ENCODE measurements at places on chromosomes 6 and 20.

DNA sequence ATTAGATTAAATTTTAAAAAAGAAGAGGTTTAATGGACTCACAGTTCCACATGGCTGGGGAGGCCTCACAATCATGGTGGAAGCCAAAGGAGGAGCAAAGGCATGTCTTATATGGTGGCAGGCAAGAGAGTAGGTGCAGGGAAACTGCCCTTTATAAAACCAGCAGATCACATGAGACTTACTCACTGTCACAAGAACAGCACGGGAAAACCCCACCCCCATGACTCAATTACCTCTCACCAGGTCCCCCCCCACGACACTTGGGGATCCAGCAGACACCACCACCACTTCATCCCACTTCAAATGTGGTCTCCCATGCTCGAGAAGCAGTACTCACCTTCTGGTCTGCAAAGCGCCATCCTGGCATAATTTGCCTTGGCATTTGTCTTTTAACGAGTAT, 24.6 kb downstream of the MTFR2 start:
- DNase-seq = peak; percentile 12

GRCh38 chr20:17615645-17616479, 46.0 kb downstream of the DSTN start:
- DNase-seq = no peak

DNA sequence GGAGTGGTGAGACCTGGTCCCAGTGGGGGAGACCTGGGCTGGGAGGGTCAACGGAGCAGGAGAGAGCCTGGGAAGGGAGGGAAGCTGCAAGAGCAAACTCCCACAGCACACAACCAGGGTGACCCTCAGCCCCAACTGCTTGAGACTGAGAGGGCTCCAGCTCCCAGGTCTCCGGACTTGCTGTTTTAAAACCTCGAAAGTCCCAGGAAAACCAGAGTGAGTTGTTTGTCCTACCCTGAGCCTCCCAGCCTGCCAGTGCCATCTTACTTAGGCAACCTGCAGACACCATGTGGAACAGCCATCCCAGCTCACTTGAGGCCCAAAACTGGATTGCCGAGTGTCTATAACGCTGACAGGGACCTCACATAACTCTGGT, 4.8 kb upstream of the NTSR1 start:
- no peak for DNase-seq

DNA sequence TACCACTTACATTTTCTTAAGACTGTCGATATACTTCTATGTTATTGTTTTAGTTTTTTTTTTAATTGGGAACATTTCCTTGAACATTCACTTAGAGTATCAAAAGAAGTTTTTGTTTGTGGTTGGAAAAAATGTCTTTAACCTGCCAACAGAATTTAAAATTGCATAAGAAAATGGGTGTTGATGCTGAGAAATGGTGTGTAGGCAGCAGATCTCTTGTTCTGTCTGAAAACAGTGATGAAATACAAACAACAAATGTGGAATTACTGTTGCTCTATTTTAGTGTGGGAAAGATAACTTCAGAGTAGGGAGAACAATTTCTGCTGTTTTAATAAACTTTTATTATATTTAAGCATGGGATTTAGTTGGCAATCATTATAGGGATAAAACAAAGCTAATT, 293.5 kb downstream of the CDKAL1 start:
- DNase-seq = peak; percentile 67

- peak; percentile 49 for DNase-seq
Observed at GRCh38 chr6:131966443-131966842, 15.3 kb upstream of the CCN2 start.

- DNase-seq = peak; percentile 77
Observed at GRCh38 chr6:30763618-30764489, 19.5 kb upstream of the IER3 start.

GRCh38 chr20:11227602-11228001, 553.8 kb upstream of the JAG1 start:
- DNase-seq = no peak

DNA sequence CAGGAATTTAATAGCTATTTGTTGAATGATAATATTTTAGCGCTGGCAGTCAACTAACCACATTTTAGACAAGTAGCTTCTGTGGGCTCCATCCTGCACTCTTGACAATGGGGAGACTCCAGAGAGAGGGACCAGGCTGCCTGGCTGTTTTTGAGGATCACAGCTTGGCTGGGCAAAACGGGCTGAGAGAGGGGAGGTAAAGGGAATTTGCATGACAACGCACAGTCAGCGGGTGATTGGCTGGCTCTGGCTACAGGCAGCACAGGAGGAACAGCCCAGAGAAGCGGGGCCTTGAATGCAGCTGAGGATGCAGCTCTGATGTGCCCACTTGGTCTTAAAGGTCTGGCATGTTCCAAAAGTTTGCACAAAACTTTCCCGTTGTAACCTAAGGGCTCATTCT, 41.2 kb downstream of the LRFN2 start:
- no peak for DNase-seq

DNA sequence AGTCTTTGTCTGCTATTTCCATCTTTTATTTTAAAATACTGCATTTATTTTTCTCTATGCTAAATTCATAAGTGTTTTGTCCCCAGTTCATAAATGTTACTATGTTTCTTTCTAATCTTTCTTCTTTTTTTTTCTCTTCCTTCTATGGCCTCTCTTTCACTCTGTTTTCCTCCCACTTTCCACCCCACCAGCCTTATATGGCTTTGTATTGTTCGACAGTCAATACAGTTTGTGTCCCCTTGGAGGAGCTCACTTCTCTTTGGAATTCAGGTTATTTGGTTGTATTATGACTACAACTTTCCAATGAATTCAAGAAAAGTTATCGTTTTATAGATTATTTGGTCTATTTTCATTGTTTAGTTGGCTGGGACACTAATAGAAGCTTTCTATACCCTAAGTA, 393.5 kb downstream of the NKAIN2 start:
- no peak for DNase-seq

DNA sequence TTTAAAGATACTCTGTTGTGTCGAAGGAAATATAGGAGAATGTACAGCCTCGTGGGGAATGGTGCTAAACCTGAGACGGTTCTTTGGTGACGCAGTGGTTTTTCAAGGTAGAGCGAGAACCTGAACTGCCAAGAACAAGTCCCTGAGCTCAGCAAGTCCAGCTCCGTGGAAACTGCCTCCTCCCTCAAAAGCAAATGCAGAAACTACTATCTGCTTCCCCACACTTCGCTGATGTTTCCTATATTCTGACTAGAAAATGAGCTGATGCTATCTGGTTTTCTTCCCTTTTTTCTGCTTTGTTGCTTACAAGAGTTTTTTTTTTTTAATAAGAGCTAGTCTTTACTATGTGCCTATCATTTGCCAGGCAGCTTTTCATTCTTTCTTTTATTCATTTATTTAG, 85.3 kb upstream of the LY86 start:
- no peak for DNase-seq

DNA sequence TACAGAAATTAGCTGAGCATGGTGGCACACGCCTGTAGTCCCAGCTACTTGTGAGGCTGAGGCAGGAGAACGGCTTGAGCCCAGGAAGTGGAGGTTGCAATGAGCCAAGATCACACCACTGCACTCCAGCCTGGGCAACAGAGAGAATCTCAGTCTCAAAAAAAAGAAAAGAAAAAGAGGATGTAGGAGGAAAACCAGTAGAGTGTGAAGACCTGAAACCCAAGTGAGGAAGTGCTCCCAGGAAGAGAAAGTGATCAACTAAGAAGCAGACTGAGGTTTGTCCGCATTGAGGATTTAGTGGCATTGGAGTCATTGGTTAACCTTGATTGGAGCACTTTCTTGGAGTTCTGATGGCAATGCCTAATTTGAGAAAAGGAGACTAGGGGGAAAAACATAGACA, 20.6 kb upstream of the TASP1 start:
- no peak for DNase-seq

- DNase-seq = no peak
Observed at GRCh38 chr6:133368664-133369063, 127.5 kb downstream of the EYA4 start.
